ENCODE measurements at places on chromosomes 6 and 20.

DNA sequence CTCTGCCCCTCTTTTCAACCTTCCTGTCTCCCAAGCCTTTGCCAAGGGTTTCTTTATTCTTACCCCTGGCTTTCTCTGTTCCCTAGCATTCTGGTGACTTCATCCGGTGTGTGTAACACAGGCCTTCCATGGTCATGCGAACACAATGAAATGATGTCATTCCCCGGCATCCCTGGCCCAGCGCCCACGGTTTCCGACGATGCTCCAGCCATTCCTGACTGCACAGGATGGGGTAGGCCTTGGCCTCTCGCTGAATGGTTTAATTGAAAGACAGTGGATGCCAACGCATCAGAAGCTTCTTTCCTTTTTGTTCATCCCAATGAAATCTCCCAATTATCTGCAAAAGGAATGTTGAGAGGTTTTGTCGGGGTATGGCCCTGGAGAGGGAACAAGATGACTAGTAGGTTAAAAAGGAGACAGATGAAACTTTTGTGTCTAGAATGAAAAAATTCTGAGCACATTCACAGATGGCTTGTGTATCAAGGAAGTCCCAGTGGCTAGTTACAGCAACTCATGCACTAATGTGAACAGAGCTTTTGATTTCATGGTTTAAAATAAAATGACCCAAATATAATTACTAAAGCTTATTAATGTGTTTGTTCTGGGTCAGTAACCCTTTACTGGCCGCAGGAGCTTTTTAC, 655.0 kb downstream of the QKI start:
- no peak for DNase-seq

DNA sequence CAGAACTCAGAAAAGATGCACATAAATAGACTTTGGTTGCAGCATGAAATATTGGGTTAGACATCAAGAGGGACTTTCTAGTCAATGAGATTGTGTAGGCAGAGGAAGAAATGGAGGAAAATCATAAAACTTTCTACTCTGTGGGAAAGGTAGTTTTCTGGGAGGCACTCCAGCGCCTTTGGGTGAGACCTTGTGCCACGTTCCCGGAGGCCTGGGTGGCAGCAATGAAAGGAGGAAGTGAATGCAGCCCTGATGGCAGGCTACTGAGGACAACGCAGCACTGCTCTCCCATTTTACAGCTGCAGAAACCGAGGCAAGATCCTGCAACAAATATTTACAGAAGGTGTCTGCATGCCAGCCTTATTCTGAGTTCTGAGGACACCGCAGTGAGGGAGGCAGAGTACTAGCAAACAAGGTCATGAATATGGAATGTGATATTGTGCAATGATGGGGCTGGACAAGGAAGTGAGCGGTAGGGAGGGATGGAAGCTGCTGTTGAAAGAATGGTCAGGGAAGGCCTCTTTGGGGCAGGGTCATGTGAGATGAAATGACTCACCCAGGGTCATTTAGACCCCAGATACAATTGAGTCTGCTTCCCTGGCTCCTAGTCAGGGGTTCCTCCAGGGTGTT, 159.1 kb downstream of the TFAP2C start:
- DNase-seq: no peak

GRCh38 chr6:54217018-54217417, 91.2 kb upstream of the TINAG start:
- no peak for DNase-seq

DNA sequence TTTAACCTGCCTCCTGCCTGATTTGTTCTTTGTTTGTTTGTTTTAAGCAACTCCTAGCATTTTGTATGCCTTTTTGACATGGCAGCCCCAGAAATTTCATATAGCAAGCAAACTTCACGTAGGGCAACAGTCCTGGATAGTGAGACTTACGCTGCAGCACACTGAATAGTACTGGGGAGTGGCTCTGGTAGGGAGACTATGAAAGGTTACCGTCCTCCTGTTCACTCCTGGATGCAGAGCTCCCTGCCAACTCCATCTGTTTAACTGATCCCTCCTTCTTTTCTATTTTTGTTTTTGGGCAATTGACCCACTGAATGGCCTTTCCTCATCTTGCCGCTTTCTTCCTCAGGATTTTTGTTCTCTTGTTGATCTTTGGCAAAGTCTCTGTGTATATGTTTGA, 44.5 kb upstream of the BMP6 start:
- DNase-seq: no peak

GRCh38 chr6:37242429-37243052, 15.0 kb upstream of the TBC1D22B start:
- no peak for DNase-seq

DNA sequence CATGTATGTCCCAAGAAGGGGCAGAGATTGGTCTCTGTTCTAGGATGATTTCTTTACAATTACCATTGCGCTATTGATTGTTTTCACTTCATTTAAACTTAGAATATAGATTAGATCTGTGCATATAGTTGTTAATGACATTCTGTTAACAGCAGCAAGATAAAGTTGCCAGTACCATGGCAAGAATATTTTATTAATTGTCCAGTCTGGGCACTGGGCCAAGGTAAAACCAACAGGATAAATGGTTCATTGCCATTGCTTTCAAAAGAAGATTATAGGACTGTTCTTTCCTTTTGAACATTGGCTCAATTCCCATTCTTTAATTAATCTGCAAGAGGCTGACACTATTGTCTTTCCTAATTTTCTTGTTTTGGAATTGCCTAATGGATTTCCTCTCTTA, 592.4 kb downstream of the RFPL4B start:
- no peak for DNase-seq

DNA sequence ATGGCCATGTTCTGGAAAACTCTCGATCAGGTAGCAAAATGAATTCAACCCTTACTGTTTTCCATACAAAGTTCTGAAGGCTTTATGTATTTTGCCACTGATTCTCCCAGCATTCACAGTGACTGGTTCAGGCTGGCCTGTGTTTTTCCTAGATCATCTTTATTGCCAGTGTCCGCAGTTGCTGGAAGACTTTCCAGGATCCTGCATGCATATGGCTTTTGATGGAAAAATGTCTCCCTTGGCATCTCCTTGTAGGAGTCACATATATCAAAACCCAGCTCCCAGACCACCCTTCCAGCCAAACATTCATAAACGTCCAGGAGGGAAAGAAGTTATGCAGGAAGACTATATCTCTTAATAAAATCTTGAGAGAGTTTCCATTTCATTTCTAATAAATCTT, 588.8 kb downstream of the MAFB start:
- DNase-seq: no peak

GRCh38 chr6:47103931-47104330, 61.8 kb upstream of the ADGRF1 start:
- DNase-seq: no peak

Data from activated CD8-positive, alpha-beta memory T cell treated with anti-CD3 and anti-CD28 coated beads for 48 hours (primary cell).